Esophagus muscularis mucosa (tissue), 4 donors: ENCODE measurements at places on chromosomes 5 and 9. TPM values are rescaled to one million over a fixed set of nuclear protein-coding genes. Genes with fewer than 3 reads are reported as not detected.

DNA sequence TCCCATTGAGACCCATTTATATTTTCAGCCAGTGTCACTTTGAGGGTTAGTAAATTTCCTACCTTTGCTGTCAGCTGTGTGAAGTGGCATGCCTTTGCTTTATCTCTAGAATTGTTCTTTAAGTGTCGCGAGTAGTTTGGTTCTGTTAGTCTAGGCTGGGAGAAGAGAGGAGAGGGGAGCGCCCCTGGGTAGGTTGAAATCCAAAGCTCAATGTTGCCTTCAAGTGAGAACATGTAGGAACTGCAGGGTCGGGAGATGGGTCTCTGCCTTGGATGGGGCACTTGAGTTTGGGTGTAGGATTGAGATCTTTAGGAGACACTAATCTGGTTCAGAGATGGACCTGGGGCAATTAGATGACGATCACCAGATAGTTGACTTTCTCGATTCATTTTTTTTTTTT lies 46.3 kb downstream of the STC2 start:
- DNase-seq, result no peak

DNA sequence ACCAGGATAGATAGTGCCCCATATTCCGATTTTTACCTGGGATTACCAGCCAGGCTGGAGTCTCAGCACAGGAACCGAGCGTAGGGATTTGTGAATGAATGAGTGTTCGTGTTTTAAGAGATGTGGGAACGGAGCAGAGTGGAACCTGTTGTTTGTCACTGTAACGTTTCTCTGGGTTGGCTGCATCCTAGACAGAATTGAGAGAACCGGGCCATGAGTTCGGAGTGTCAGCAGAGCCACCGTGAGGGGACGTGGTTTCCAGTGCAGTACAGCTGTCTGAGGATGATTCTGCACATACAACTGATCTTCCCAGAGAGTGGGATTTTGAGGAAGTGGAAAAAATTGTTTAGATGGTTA lies 1.2 kb downstream of the PDE8B start:
- DNase-seq, result no peak

FOXD4 gene
- total RNA-seq, result 0.42 TPM

DNA sequence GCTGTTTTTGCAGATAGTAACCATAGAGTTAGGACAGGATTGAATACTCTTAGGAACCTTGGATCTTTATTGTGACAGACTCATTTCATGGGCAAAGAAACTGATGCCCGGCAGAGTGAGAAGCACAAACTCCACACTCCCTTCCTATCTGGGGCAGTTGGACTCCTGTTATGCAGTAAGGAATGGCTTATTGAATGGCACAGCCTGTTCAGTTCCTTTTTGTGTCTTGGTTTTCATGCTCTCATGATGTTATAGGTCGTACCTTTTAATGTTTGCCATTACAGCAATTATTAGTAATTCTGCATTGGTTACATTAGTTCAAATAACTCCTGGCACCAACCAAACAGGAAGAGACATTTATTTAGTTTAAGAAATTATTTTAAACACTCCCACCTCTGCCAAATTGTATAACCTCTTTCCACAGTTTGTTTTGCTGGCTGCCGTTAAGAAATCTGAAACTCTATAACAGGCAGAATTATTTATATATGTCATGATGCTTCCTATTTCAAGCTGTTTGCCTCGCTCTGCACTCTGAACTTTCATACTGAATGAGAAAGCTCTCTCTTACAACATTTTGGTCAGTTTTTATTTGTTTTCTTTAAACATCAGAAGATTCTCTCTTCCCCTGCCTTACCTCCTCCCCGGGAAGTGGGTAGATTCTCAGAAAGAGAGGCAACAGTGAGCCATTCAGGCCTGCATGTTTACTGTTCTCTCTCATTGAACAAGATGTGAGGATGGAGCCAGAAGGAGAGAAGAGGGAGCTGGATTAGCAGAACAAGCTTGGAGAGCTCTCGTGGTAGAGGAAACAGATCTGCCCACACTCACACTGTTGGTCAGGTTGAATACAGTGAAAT lies 144.4 kb downstream of the ARHGEF28 start:
- DNase-seq, result no peak

GRCh38 chr9:69121155-69122081 lies 52.7 kb upstream of the TJP2 start:
- DNase-seq, result no peak

C5orf63 gene
- total RNA-seq, result 2.3 TPM
